ENCODE measurements at places on chromosomes 7 and 10. TPM values are rescaled to one million over a fixed set of nuclear protein-coding genes. Genes with fewer than 3 reads are reported as not detected.

DNA sequence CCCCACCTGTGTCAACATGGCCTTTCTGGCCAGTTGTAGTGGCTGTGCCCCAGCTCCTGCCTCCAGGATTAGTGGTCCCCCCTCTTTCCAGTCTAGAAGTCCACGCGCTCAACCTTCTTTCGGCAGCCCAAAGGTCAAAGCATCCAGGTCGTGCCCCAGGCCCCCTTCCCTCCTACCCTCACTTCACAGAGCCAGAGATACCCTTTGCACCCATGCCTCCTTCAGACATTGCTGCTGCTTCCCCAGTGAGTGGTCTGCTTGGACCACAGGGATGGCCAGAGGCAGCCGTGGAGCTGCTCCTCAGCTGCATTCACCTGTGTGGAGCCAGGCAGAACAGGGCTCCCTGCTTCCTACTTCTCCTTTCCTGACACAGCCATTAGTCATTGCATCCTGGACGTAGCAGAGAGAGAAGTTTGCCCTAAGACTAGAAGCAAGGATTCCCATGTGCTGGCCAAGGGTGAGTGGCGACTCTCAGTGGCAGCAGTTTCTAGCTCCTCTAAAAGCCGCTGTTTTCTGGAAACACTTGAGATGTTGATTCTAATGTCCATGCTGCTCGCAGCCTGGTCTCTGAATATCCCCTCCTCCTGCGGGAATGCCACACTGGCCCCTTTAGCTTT is 243.1 kb upstream of the SHH start:
- no peak for DNase-seq

DNA sequence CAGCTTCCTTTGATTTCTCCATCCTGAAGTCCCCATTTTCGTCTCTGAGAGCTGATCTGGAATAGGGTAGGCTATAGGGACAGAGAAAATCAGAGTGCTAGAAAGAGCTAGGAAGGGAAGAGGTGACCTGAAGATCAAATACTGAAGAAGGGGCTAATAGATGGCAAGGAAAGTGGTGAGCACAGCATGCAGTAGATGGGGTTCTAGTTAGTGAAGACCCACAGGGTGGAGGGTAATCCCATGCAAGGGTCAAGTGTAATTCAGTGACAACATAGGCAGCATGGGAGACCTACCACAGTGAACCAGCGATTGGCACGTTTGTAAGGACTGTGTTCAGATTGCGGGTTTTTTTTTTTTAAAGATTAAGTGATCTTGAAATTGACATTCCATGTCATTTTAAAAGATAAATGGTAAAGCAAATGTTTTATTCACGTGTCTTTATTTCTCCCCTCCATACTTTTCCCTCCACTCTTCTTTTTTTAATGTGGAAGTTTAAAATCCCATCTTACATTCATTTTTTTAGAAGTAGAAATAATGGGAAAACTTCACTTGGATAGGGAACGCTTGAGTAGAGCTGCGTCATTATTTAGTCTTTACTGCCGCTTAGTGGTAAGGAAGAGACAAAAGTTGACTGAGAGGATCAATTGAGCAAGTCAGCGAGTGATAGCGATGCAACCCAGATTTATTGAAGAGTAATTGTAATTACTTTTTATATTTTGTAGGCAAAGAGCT is 21.0 kb upstream of the ABI1 start:
- peak; percentile 82 for DNase-seq

GRCh38 chr10:35336921-35337823 is 863 bp downstream of the CCNY start:
- DNase-seq = peak; percentile 41

- DNase-seq = no peak
Observed at GRCh38 chr7:87202705-87203104, 16.8 kb downstream of the TMEM243 start.

GRCh38 chr7:78057571-78057970 is 259.0 kb downstream of the PHTF2 start:
- no peak for DNase-seq

- DNase-seq = no peak
Observed at GRCh38 chr10:21388589-21388988, 136.9 kb downstream of the SKIDA1 start.

DNA sequence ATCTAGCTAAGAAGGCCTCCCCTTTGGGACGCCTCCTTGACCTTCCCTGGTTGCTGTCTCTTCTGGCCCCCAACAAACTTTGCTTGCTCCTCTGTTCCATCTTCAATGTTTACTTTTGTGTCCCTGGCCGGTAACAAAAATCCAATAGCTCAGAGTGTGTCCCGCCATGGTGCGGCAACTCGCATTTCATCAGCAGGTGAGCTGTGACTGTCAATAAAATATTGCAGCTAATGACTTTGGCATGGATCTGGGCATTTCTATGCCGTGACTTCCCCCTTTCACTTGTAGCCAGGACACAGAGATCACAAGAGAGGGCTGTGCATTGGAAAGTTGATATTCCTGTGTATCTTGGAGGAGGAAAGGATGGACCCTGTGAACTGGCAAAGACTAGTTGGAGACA is 317.6 kb downstream of the RPS24 start:
- peak; percentile 5 for DNase-seq

- peak; percentile 34 for DNase-seq
Observed at GRCh38 chr10:93437946-93438612, 44.1 kb downstream of the MYOF start.

DNA sequence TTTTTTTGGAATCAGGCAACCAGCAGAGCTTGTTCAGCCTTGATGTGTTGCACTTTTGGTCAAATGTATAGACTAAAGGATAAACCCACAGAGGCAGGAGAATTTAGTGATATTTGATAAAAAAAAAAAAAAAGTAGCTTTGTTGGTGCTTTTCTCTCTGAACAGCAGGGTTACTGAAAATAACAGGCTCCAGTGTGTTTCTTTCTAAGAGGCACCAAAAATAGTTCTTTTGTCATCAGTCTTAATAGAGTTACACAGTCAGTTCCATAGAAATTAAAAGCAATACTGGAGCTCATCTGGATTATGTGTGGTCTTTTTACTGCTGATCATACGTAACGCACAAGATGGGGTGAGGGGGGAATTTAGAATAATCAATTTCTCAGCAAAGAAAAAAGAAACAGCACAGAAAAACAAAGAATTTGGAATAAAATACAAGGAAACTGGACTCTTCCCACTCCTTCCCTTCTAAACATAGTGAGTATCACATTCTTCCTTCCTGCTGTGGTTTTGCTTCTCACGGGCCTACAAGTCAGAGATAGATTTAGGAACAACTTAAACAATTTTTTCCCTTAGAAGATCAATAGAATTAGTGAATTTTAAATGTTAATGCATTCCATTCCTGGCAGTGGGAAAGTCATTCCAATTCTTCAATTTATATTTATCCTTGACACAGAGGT is 178.8 kb upstream of the AKR1E2 start:
- no peak for DNase-seq

GRCh38 chr10:88095223-88095721 is 231.8 kb downstream of the PTEN start:
- peak; percentile 66 for DNase-seq

DNA sequence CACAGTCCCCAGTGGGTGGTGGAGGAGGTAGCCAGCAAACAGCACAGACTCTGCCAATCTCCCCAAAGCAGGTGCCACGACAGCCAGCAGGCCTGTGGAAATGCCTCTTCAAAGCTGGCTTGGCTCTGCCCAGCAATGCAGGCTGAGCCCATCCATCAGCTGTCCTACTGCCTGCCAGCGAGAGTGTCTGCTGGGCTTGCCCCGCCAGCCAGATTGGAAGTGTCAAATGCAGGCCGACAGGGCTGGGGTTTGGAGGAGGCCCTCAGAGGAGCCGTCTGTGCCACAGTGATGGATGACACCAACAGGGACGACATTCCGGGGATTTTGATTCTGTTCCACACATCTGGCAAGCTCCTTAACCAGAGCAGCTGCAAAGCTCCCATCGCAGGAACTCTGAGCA is 16.7 kb downstream of the HABP2 start:
- peak; percentile 34 for DNase-seq

CALHM3 gene
- 0.02 TPM for polyA plus RNA-seq

LRRD1 gene
- polyA plus RNA-seq = 0.06 TPM

KLLN gene
- polyA plus RNA-seq = 0.14 TPM

STOX1 gene
- polyA plus RNA-seq = 2.1 TPM

EPHA1 gene
- 4.2 TPM for polyA plus RNA-seq
